ENCODE measurements at places on chromosomes 6 and 20.

DNA sequence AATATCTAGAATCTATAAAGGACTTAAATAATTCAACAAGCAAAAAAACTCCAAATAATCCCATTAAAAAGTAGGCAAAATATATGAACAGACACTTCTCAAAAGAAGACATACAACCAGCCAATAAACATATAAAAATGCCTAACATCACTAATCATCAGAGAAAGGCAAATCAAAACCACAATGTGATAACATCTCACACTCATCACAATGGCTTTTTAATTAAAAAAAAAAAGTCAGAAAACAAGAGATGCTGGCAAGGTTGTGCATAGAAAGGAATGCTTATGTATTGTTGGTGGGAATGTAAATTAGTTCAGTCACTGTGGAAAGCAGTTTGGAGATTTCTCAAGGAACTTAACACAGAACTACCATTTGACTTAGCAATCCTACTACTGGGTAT is 979.6 kb upstream of the MAP3K7 start:
- peak; percentile 18 for DNase-seq

GRCh38 chr6:136771306-136771705 is 21.0 kb downstream of the MAP3K5 start:
- no peak for DNase-seq

DNA sequence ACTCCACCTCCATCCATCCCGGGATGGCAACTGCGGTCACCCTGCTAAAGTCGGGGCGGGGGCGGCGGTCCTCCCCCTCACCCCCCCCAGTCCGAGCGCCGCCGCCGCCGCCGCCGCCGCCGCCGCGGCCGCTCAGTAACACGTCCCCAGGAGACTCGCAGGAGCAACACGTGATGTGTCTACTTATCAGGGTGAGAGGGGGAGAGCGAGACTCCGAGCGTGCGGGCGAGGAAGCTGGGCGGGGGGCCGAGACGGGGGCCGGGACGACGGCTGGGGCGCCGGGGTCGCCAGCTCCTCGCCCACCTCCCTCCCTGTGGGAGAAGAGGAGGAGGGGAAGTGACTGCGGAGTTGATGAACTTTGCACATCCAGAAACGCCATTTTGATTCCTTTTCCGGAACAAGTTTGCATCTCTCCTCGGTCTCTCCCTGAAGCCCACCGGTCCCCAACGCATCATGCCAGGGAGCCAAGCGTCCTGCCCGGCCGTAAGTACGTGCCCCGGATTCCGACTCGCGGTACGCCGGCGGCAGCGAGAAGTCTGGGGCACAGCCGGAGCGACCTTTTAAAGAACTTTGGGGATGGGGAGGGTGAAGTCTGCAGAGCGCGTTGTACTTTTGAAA is at the start of gene RREB1:
RREB1 (plus strand) TSS at position 384 of the 618 bp plus-strand sequence. CDS start 73,951 bp downstream, outside the sequence.
- DNase-seq, result no peak

DNA sequence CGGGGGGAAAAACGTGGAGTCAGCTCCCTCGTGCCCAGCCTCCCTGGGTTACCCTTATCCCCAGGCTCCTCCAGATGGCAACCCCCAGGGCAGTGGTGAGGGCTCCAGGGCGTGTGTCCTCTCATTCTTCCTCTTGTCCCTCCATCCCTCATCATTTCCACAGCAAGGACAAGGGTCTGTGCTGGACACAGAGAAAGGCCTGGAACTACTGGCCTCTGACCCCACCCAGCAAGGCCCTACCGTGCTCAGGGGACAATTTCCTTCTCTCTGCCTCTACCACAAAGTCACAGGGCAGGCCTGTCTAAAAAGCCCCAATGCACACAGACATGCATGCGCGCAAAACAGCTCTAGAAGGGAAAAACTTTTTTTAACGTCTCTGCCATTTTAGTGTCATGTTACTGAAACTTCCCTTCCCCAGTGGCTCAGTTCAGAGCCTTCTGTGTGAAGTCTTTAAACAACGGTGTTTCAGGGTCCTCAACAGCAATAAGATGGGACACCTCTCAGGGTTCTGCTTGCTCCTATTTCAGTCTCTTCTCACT is 1.1 kb upstream of the SLC35B2 start:
- DNase-seq, result no peak

GRCh38 chr6:38846361-38846760 is 131.2 kb downstream of the DNAH8 start:
- DNase-seq, result no peak

GRCh38 chr6:31752739-31753319 is 9.6 kb upstream of the SAPCD1 start:
- peak; percentile 36 for DNase-seq

GRCh38 chr6:105192707-105193465 is 13.1 kb upstream of the POPDC3 start:
- peak; percentile 54 for DNase-seq

GRCh38 chr6:135906542-135906941 is 55.0 kb downstream of the PDE7B start:
- DNase-seq, result peak; percentile 48

GRCh38 chr6:150877928-150878327 is 12.4 kb downstream of the MTHFD1L start:
- DNase-seq, result peak; percentile 62

- DNase-seq, result no peak
Observed at GRCh38 chr6:48272518-48272917, 161.5 kb upstream of the PTCHD4 start.

GRCh38 chr6:84652356-84653026 is 111.9 kb downstream of the TBX18 start:
- DNase-seq, result peak; percentile 94

DNA sequence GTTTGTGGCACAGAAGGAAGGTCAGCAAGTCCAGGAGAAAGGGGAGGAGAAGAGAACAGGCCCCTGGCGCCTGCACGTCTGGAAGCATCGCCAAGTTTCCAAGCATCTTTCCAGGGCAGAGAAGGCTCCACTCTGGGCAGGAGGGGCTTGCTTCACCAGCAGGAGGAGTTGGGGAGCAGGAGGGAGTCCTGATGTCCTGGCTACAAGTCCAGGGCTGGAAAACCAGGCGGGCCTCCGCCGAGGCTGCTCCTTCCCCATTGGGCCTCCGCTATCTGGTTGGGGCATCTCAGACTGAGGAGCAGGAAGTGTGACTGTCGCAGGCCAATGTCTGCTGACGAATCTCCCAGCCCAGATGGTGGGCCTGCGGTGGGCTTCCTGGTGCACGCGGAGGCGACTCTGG is 421.9 kb downstream of the PREX1 start:
- DNase-seq, result no peak

DNA sequence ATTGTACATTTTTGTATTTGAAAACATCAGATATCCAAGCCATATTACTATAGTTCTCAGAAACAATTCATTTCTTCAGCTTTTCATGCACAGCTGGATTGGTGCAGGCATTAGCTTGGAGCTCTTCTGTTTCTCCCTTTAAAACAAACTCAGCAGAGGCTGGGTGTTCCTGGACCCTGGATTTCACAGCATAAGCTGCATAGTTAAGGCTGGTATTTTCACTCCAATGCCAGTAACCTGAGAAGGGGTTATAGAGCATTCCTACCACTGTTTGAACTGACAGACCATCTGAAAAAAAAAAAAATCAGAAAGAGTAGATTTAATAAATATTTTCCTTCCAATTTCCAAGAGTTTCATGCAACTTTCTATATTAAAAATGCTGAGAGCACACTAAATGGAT is 20.1 kb upstream of the FAXC start:
- DNase-seq, result no peak

DNA sequence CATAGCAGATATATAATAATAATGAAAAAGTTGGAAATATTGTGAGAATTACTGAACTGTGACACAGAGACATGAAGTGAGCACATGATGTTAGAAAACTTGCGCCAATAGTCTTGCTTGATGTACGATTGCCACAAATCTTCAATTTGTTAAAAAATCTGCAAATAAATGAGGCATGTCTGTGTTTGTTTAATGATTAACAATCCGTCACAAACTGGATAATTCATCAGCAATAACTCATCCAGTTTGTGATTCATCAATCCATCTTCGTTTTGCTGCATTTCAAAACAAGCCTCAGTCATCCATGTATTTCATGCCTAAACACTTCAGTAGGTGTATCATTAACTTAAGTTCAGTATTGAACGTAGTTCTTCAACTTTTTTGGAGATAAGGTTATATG is 25.5 kb upstream of the SMIM26 start:
- peak; percentile 96 for DNase-seq

DNA sequence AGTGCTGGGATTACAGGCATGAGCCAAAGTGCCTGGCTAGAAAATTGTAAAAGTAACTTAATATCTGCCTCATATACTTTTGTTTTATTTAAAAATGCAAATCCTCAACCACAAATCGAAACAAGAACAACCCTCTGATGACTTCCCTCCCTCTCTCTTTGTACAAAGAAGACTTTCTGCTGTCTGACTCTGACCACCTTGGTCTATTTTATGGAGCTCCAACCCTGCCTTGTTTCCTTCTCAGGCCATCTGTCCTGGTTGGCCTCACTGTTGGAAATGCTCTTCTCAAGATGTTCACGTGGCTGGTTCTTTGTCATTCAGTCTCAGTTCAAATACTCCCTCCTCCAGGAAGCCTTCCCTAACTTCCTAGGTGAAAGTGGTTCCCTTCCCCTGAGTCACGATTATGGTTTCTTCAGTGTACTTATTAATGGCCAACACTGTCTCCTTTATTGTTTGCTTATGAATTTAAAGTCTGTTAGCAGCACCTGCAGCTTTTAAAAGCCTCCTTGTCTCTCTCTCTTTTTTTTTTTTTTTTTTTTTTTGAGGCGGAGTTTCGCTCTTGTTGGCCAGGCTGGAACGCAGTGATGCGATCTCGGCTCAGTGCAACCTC is 151.5 kb upstream of the SALL4 start:
- DNase-seq, result no peak

- DNase-seq, result no peak
Observed at GRCh38 chr6:151112130-151112529, 127.6 kb upstream of the AKAP12 start.

- DNase-seq, result peak; percentile 52
Observed at GRCh38 chr6:137363805-137364138, 130.4 kb downstream of the OLIG3 start.

DNA sequence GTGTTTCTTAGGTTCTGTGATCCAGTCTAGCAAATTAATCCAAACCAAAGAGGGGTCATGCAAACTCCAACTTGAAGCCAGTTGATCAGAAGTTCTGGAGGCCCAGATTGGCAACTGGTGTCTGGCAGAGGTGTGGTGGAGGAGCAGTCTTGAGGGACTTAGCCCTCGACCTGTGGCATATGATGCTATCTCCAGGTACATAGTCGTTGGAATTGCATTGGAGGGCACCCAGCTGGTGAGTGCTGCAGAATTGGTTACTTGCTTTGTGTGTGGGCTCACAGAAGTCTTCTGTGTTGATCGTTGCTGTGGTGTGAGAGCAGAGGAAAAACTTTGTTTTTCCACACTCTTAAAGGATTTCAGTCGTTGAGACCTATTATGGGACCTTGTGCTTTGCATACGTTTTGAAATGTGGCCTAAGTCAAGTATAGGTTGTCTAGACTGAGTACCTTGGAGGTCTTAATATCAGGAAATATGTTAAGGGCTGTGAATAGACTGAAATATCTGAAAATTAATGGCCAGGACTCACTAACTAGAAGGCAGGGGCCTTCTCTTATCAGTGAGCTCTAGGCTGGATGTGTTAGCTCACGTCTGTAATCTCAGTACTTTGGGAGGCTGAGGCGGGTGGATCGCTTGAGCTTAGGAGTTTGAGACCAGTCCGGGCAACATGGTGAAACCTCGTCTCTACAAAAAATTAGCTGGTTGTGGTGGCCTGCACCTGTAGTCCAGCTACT is 7.8 kb downstream of the PANK2 start:
- DNase-seq, result no peak

GRCh38 chr6:8420031-8420588 is 15.2 kb downstream of the SLC35B3 start:
- no peak for DNase-seq

GRCh38 chr6:168876956-168877355 is 376.7 kb downstream of the THBS2 start:
- DNase-seq, result no peak

GRCh38 chr20:20060234-20060998 is 8.1 kb downstream of the CFAP61 start:
- no peak for DNase-seq

GRCh38 chr6:157232161-157232895 is 91.0 kb downstream of the TMEM242 start:
- DNase-seq, result no peak

- DNase-seq, result no peak
Observed at GRCh38 chr20:1119128-1119505, 715 bp downstream of the PSMF1 start.

DNA sequence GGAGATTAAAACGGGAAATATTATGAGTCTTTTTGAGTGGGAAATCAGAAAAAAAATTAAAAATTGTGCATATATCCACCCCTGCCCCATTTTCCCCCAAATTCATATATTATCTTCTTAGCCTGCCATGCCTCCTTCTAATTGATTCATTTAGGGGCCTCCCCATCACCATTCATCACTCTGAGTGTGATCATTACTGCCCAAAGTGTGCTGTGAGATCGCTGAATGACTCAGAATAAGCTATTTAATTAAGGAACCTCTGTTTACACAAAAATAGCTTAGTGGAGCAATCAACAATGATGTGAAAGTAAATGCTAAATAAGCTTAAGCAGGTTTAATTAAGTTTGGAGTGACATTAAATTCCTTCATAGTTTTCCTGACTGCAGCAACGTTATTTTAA is 645.5 kb downstream of the GRIK2 start:
- peak; percentile 0 for DNase-seq

DNA sequence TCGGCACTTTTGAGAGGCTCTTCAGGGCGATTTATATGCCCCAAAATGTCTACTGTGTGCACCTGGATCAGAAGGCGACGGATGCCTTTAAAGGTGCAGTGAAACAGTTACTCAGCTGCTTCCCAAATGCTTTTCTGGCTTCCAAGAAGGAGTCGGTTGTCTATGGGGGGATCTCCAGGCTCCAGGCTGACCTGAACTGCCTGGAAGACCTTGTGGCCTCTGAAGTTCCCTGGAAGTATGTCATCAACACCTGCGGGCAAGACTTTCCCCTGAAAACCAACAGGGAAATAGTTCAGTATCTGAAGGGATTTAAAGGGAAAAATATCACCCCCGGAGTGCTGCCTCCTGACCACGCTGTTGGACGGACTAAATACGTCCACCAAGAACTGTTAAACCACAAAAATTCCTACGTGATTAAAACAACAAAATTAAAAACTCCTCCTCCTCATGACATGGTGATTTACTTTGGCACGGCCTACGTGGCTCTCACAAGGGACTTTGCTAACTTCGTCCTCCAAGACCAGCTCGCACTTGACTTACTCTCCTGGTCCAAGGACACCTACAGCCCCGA is 8.2 kb downstream of the GCNT2 start:
- peak; percentile 93 for DNase-seq

GRCh38 chr6:165969184-165969583 is 198.5 kb downstream of the TBXT start:
- DNase-seq, result no peak

- DNase-seq, result no peak
Observed at GRCh38 chr6:31610968-31611367, 4.1 kb upstream of the AIF1 start.

GRCh38 chr20:40606660-40607059 is 82.4 kb downstream of the MAFB start:
- no peak for DNase-seq

DNA sequence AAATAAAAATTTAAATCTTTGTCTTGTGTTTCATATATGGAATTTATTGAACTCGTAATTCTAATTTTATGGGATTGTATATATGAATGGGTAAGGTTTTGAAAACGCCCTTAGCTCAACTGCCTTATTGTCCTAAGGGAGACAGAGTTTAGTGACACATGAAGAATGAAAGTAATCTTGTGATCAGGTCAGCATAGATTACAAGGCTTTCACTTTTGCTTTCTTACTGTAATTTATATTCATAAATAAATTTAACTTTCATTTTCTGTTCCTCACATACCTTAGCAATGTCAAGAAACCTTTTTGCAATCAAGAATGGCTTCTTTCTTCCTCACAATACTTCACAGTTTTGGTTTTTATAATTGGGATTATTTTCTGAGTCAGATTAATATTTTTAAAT is 14.4 kb downstream of the KPNA5 start:
- peak; percentile 7 for DNase-seq
